ENCODE measurements at places on chromosomes 6 and 20. TPM values are rescaled to one million over a fixed set of nuclear protein-coding genes. Genes with fewer than 3 reads are reported as not detected.

TAB2 gene
- 40.0 TPM for total RNA-seq

ESR1 gene
- 2.7 TPM for total RNA-seq

RAET1L gene
- not detected for total RNA-seq

OR2H1 gene
- not detected for total RNA-seq

ME1 gene
- 17.0 TPM for total RNA-seq

EMILIN3 gene
- not detected for total RNA-seq

TREM2 gene
- not detected for total RNA-seq

ACTL10 gene
- 2.5 TPM for total RNA-seq

ZNF133 gene
- total RNA-seq, result 14.6 TPM

MUC22 gene
- total RNA-seq, result not detected

WTAP gene
- total RNA-seq, result 103 TPM

SOX18 gene
- total RNA-seq, result not detected

RWDD2A gene
- 5.0 TPM for total RNA-seq

CTAGE9 gene
- total RNA-seq, result not detected

RPS6KA2 gene
- total RNA-seq, result 89.7 TPM

Data from fibroblast of the aortic adventitia (primary cell).